Lung (tissue), 17 donors: ENCODE measurements at places on chromosomes 3 and 15. TPM values are rescaled to one million over a fixed set of nuclear protein-coding genes. Genes with fewer than 3 reads are reported as not detected.

Gene ADAMTS17
- total RNA-seq, result 6.6 TPM

Gene GMPS
- 38.1 TPM for total RNA-seq

Gene A4GNT
- total RNA-seq, result 0.25 TPM

Gene PPP1R2
- total RNA-seq, result 77.0 TPM

Gene TEX9
- 17.4 TPM for total RNA-seq

Gene OXSR1
- 28.8 TPM for total RNA-seq

Gene SI
- not detected for total RNA-seq

Gene LRRC3B
- total RNA-seq, result 0.37 TPM

Gene ROBO2
- total RNA-seq, result 6.0 TPM

Gene FRMD5
- 0.83 TPM for total RNA-seq

Gene IL5RA
- total RNA-seq, result 23.3 TPM

Gene CATSPER2
- total RNA-seq, result 1.8 TPM

Gene EFHB
- 6.0 TPM for total RNA-seq

Gene PLAAT1
- 0.31 TPM for total RNA-seq

Gene EFCC1
- 7.4 TPM for total RNA-seq

Gene CIDEC
- not detected for total RNA-seq

Gene FAM43A
- 16.1 TPM for total RNA-seq

Gene VIPR1
- total RNA-seq, result 24.8 TPM
